Stimulated activated CD4-positive, alpha-beta T cell treated with anti-CD3 and anti-CD28 coated beads, Interleukin-15, amount 100 ng/mL, for 24 hours (primary cell): ENCODE measurements at places on chromosomes 2 and 18.

DNA sequence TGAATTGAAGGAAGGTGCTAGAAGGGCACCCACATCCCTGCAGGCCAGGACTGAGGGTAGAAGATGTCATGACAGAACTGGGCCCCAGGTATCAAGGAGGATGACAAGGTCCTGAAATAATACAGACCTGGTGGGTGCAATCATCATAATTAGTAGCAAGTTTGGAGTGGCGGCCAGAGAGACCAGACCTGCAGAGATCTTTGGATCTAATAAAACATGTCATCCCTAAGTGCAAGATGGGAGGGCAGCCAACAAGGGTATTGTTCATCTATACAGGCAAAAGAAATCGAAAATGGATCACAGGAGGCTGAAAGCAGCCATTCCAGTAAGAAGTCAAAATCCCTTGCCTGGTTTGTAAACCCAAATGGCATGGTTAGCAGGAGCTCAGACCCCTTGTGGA lies 111.3 kb upstream of the BOD1L2 start:
- DNase-seq = no peak

DNA sequence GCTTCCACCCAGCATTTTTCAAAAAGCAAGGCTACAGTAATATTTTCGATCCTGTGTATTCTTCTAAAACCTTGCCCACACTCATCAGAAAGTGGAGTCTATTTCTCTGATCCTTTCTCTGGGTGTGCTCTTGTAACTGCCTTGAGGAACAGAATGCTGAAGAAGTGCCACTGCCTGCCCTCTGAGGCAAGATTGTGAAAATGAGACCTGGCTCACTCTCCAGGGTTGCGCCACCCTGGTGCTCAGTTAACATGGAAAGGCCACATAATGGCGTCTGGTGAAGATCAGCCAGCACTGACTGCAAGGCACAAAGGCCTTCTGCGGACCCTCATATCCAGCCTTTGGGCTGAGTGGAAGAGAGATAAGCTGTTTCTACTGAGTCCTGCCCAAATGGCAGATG lies 11.2 kb upstream of the SH3RF3 start:
- no peak for DNase-seq

DNA sequence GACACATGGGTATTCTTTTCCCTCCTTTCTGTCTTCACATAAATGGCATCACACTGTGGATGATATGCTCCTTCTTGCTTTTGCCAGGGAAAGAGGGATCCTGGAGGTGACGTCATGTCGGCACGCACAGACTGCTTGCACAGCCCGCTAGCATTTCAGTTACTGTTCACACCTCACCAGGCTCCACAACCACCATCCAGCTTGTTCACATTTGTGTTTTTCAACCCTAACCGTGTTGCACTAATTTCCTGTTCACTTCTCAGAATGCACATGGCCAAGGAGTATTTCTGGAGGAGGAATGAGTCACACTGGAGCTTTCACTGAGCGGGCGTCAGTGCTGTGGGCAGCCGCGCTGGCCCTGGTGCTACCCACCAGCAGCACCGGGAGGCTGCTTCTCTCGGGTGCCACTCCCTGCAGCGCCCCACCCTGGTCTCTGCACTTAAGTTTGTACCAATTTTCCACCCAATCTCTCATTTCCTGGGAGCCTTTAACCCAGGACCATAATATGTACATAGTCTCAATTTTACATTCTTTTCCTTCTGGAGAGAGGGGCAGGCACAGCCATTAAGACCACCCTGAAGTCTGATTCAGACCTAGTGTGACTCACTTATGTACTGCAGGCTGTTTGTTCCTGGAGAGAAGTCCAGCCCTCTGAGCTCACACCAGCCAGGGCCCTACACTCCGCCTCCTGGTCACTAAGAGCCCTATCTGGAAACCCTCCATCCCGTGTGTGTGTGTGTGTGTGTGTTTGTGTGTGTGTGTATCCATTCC lies 65.1 kb downstream of the MBP start:
- DNase-seq = peak; percentile 80

DNA sequence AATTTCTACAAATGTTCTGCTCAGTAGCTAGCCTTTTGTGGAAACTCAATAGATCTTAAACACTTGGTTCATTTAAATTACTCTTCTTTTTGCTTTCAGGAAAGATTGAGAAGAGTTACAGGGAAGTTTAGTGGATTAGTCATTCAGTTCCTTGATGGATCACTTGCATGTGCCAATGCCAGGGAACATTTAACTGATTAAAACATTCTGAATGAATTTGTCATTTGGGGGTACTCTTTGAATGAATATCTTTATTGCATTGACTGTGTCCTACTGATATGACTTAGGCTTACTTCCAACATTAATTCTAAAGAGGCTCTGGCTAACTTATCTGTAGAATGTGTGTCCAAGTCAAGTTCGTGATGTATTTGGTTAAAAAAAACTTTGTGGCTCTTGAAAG lies 199.8 kb downstream of the PLCL1 start:
- no peak for DNase-seq

DNA sequence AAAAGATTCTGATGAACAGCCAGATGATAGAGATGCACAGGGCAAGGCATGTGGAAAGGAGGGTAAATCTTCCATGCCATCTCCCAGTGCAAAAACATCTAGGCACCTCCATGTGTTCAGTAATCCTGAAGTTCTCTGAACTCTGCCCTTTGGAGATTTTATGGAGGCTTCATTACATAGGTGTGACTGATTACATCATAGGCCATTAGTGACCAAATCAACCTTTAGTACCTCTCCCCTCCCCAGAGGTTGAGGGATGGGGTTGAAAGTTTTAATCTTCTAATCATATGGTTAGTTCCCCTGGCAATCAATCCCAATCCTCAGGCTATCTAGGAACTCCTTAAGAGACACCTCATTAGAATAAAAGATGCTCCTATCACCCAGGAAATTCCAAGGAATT lies 2190.2 kb upstream of the PIK3C3 start:
- no peak for DNase-seq

GRCh38 chr18:58894930-58895329 lies 30.3 kb downstream of the ZNF532 start:
- DNase-seq = no peak

DNA sequence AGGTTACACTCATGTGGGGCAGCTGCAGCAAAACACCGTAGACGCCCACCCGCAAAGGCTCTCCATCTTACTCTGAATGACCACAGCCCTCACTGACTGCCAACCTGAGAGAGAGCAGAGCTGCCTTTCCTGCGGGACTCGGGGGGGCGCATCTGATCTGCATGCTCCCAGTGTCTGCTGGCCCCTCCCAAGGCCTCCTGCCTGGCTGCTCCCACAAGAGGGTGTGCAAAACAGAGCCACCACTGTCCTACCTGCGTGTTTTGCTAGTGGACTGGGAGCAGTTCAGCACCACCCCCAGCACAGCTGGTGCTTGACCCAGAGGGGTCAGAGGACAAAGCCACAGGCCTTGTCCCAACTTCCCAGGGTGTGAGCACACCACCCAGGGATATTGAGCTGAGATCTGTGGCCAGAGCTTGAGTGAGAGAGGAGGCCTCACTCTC lies 76.4 kb downstream of the MYO3B start:
- no peak for DNase-seq

DNA sequence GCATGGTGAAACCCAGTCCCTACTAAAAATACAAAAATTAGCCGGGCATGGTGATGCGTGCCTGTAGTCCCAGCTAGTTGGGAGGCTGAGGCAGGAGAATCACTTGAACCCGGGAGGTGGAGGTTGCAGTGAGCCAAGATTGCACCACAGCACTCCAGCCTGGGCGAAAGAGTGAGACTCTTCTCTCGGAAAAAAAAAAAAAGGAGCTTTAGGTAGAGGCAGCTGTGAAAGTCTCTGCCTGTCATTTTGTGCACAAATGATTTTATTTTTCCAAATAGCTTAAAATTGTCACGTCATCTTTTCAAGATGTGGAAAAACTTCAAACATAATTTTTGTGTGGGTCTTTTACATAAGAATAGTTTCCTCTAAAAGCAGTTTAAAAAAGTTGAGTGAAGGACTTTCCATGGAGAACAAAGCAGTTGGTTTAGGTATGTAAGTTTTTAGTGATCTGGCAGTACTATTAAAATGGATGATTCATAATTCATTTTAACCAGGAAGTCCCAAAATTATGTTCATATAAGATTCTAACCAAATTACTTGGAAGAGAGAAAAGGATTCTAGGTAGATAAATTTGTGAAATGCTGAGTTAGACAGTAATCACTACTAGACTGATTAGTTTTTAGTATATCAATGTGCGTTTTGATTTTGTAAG lies 11.5 kb downstream of the CCNYL1 start:
- DNase-seq = no peak

DNA sequence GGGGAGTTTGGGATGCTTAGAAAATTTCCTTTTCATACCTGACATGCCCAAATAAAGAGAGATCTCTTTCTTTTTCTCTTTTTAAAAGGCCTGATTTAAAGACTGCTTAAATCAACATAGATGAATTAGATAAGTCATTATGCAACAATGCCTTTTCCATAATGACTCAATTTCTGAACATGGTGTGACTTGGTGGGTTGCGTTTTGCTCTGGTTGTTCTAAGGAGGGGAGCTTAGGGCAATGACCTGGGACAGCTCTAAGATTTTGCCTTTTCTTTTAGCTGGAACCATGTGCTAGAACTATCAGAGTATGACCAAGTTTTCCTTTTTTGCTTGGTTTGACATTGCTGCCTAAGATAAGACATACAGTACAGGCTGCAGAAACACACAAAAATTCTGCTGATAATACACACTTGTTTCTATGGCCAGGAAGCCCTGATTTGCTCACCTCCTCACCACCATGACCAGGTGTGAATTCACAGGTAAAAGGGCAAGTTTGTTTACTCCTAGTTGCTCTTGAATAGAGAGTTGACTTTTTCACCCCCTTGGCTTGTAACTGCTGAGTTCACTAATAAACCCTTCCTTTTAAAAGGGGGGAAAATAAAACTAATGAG lies 58.1 kb upstream of the IL1RL1 start:
- DNase-seq = peak; percentile 36

GRCh38 chr18:79853993-79854364 lies 56.2 kb downstream of the KCNG2 start:
- no peak for DNase-seq

DNA sequence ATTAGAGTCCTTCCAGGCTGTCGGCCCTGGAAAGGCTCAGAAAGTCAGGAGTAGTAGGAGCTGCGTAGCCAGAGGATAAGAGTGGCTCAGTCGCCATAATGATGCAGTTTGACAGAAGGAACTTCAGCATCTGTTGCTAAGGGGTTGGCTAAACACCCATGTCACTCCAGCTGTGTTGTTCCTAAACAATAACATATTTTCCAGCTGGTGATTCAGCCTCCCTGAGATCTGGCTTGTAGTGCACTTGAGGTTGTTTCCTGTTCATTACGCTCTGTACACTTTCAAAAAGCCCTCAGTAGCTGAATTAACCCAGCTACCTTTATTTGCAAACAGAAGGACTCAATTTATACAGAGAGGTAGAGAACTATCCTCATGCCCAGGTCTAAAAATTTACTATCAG lies 39.7 kb upstream of the EPAS1 start:
- no peak for DNase-seq

GRCh38 chr2:76247006-76247405 lies 536.3 kb upstream of the GCFC2 start:
- no peak for DNase-seq

DNA sequence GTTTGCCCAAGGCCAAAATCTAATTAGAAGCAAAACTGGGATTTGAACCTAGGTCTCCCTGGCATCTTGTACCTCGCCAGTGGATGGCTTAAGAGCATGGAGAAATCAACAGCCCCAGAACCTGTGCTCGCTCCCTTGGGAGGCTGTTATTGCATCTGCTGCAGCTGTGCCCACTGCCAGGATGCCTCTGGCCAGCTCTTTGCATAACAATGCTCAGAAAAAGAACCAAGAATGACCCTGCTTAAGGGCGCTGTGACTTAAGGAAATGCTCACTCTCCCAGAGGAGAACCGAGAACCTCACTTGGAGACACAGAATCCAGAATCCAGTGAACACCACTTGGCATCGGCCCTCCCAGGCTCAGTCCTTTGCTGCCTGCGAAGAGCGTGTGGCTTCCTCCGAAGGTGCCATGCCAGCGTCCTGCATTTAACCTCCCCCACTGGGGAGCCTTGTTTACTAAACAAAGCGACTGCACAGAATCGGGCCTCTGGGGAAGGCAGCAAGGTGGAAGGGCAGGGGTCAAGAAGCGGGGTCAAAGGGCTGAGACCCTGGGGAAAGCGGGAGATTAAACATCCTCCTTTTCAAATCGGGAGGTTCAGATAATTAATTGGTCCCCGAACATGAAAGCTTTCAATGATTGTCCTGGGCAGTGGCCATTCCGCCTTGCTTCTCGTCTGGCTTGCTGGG lies 71.0 kb upstream of the BOD1L2 start:
- no peak for DNase-seq

DNA sequence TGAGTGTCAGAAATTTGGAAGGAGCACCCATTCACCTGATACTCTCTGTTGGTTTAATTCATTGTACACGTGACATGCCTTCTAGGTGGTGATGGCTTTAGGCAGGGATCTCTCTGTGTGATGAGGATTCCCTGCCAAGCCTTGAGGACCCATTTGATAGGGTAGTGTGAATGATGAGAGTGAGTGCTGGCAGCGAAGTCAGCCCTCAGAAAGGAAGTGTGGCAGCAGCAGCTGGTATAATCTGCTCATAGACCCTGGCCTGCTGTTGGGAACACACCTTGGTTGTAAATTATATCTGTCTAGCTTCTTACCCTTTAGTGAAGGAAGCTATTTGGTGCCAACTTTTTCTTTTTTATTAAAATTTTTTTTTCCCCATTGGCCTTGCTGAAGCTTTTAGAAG lies 164.5 kb downstream of the HAUS1 start:
- no peak for DNase-seq

- DNase-seq = no peak
Measured at GRCh38 chr2:168480825-168481585, 24.9 kb downstream of the CERS6 start.

- no peak for DNase-seq
Measured at GRCh38 chr2:122003196-122003940, 247.9 kb downstream of the TSN start.

- DNase-seq = no peak
Measured at GRCh38 chr2:168849610-168850009, 40.6 kb downstream of the SPC25 start.

DNA sequence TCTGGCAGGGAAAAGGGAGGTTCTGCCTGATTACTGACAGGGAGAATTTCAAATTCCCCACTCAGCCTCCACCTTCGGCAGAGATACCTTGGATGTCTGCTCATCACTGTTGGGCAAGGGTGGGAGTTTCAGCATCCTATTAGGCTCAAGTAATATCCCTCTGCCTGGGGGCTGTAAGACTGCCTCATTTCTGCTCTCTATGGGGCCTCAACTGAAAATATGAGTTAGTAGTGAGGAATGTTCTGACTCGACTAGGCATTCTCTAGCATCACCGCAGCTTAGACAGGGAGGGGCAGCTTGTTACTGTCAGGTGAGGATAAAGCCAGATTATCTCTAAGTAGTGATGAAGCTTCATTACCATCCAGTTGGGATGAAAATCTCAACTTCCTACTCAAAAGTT lies 87.7 kb upstream of the LRP1B start:
- no peak for DNase-seq

GRCh38 chr2:127143841-127144782 lies 37.2 kb upstream of the BIN1 start:
- no peak for DNase-seq

- no peak for DNase-seq
Measured at GRCh38 chr2:220224691-220225543, 597.5 kb downstream of the SLC4A3 start.
